ENCODE measurements at places on chromosomes 12 and 14.

- DNase-seq, result no peak
Measured at GRCh38 chr14:69151458-69152180, 1.3 kb downstream of the DCAF5 start.

GRCh38 chr14:96914571-96915128 lies 117.5 kb downstream of the VRK1 start:
- DNase-seq, result no peak

DNA sequence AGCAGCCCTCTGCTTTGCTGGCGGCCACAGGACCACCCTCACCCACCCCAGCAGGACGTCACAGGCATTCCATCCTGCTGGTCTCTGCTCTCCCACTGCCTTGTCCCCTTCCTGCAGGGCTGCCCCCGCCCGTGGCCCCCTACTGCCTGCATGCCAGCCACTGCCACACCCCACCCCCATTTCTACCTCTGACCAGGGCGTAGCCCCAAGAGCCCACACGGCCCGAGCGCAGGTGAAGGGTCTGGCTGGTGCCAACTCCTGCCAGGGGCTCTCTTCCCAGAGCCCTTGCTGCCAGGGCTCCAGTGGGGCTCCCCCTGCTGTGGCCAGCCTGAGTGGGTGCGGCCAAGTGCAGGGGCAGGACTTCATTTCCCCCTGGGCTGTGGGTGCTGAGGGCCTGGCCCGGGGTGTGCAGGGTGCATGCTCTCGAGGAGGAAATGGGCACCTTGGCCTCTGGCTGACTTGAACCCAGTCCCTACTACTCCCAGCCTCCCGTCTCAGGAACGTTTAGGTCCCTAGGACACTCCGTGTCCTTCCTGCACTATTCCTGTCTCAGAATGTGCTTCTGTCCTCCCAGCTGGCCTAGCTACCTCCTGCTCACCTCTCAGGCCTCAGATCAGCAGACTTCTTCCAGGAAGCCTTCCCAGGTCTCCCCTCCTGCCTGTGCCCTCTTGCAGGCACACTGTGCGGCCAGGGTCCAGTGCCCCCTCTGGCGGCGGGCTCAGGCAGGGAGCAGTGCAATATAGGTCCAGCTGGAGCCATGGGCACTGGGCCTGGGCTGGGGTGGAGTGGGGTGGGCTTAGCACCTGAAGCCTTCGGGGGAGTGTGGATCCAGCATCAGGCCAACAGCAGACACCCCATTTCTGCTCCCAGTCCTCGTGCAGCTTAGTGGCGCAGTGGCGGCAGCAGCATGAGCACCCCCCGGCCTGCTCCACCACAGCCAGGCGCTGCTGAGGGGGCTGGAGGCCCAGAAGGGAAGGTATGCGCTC lies 1.4 kb downstream of the LBHD2 start:
- DNase-seq, result no peak

- DNase-seq, result no peak
Measured at GRCh38 chr12:54631551-54631950, 3.1 kb downstream of the LACRT start.

- peak; percentile 59 for DNase-seq
Measured at GRCh38 chr12:28710882-28711281, 438.2 kb upstream of the FAR2 start.

DNA sequence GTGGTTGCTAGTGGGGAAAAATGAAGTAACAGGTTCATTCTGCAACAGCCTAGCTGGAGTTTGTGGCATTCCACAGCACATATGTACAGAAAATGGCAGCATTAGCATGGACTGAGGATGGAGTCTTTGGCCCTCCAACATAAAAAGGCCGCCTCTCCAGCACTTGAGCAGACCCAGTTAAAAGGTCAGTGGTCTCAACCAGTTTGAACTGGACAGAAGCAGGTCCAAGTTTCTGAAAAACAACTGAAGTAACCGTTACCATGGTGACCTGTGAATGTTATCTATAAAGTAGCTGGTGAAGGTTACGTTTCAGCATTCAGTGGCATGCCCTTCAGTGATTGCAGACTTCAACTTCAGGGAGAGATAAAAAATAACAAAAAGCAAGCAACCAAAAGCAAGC lies 34.1 kb upstream of the OR10AD1 start:
- DNase-seq, result no peak

Data from AG09319 (cell line).